Activated CD8-positive, alpha-beta memory T cell treated with anti-CD3 and anti-CD28 coated beads for 1 hour (primary cell): ENCODE measurements at places on chromosomes 4 and X.

DNA sequence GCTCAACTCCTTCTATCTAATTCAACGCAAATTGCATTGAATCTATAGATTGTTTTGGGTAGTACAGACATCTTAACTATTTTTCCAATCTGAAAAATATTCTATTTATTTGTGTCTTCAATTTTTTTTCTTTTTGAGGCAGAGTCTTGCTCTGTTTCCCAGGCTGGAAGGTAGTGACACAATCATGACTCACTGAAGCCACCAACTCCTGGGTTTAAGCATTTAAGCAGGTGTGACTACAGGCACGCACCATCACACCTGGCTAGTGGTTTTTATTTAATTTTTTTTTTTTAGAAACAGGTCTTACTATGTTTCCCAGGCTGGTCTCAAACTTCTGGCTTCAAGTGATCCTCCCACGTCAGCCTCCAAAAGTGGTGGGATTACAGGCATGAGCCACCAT, 98.3 kb downstream of the GK start:
- DNase-seq, result no peak

DNA sequence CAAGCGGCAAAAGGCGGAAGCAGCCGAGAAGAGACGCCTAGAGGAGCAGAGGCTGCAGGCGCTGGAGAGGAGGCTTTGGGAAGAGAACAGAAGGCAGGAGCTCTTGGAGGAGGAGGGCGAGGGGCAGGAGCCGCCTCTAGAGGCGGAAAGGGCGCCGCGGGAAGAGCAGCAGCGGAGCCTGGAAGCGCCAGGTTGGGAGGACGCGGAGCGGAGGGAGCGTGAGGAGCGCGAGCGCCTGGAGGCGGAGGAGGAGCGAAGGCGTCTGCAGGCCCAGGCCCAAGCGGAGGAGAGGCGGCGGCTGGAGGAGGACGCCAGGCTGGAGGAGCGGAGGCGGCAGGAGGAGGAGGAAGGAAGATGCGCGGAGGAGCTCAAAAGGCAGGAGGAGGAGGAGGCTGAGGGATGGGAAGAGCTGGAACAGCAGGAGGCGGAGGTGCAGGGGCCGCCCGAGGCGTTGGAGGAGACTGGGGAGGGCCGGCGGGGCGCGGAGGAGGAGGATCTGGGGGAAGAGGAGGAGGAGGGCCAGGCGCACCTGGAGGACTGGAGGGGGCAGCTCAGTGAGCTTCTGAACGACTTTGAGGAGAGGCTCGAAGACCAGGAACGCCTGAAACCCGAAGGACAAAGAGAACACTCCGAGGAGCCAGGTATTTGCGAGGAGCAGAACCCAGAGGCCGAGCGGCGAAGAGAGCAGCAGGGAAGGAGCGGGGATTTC, 72.9 kb downstream of the AASDH start:
- DNase-seq, result no peak

GRCh38 chr4:17027495-17027894, 129.1 kb upstream of the LDB2 start:
- no peak for DNase-seq

DNA sequence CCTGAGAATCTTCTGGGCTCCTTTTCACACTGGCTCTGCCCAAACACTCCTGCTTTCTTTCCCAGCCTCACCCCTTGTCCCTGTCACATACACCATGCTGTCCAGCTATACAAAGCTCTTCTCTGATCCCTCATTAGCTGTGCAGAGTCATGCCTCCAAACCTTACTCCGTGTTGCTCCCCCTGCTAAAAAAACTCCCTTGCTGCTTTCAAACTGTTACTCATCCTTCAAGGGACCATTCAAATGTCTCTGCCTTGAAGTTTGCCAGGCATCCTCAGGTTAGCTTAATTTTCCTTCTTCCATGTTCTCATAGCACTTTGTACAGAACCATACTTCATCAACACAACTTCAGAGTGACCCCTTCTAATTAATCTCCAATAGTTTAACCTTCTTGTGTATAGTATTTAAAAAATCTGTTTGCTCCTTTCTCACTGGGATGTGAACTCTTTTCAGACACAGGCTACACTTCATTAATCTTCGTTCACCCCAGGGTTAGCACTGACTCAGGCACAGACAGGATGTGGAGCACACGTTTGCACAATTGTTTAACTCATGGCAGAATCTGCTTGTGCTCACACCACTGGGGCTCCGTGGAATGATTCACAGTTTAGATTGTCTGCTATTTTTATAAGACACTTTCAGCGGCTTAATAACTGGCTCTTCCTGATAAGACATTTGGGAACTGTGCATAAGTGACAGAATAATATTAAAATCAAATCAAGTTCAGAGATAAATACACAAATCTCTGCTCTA, 21.4 kb upstream of the SEL1L3 start:
- no peak for DNase-seq

DNA sequence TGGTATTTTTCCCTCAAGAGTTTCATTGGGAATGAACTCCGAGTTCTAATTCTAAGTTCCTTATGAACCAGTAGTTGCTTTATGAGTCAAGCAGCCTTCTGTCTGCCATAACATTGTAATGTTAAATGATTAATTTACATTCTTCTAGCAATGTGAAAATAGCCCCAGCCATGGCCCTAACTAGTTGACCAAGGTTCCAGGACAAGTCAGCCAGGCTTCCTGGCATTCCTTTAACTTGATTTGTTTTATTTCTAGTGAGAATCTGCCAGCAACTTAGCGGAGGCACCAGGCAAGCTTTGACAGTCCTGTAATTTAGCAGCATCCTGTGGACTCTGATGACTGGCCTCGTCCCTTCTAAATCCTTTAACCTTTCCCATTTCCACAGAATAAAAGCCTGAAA, 69.0 kb downstream of the GLRA2 start:
- no peak for DNase-seq

GRCh38 chrX:10534611-10535010, 85.8 kb downstream of the MID1 start:
- DNase-seq, result no peak

- DNase-seq, result no peak
Observed at GRCh38 chr4:65645185-65645584, 25.1 kb downstream of the EPHA5 start.

DNA sequence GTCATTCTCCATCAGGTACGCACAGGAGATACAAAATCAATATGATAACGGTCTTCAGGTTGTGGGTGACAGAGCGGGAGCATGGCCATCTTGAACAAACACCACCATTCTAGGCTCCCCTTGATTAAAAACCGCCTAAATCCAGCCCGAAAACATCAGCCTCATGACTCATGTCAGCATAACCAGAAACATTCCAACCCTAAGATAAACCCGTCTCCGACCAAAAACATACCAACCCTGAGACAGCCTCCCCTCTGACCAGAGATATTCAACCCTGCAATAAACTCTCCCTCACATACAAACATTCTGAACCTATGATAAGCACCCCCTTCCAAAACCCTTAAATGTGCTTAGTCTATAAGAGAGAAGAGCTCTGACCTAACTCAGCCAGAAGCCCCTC, 157.9 kb downstream of the DHRSX start:
- DNase-seq, result no peak

GRCh38 chr4:159400558-159401225, 297.8 kb downstream of the RAPGEF2 start:
- no peak for DNase-seq

DNA sequence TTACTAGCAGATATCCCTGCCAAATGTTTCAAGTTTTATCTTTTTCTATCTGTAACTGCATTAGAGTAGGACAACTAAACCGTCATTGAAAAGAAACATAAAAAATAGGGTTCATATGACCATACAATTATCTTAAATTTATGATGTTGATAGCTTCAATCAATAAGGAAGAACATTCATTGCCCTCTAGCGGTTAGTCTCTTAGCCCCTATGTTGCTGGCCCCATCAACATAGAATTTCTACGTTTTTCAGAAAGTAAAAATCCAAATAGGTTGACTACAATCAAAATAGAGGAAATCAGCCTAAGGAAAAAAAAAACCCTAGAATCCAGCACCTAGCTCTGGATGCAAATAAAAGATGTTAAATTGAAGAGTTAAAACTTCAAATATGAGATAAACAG, 225.1 kb upstream of the ITM2A start:
- no peak for DNase-seq

DNA sequence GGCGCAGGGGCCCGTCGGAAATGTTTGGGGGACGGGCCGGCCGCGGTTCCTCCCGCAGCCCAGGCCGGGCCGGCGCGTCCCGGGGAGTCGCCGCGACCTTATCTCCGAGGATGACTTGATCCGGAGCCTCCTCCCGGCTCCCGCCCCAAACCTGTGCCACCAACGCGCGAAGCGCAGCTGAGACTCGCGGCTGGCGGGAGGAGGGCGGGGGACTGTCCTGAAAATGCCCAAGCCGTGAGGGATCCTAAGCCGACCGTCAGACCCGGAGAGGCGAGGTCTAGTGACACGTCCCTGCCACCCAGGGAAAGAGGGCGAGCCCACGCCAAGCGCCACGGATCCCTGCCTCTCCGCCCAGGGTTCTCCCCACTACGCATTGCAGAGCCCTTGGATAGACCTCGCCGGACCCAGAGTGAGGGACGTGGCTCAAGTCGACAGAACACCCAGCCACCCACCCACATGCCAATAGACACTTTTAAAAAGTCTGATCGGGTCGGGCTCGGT, 26.9 kb downstream of the UTP14A start:
- no peak for DNase-seq

DNA sequence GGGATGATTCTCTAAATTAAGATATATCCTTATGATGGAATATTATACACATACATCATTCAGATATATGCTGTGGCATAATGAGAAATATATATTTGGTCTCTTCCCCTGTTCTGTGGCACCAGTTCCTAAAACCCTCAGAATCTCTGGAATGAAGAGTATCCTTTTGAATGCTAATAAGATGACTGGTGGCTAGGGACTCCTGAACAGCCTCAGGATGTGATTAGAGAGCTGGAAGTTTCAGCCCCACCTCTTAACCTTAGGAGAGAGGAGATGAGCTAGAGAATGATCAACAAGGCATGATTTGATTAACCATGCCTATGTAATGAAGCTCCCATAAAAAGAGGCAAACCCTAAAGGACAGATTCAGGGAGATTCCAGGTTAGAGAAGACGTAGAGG, 632.0 kb downstream of the IQCM start:
- no peak for DNase-seq

DNA sequence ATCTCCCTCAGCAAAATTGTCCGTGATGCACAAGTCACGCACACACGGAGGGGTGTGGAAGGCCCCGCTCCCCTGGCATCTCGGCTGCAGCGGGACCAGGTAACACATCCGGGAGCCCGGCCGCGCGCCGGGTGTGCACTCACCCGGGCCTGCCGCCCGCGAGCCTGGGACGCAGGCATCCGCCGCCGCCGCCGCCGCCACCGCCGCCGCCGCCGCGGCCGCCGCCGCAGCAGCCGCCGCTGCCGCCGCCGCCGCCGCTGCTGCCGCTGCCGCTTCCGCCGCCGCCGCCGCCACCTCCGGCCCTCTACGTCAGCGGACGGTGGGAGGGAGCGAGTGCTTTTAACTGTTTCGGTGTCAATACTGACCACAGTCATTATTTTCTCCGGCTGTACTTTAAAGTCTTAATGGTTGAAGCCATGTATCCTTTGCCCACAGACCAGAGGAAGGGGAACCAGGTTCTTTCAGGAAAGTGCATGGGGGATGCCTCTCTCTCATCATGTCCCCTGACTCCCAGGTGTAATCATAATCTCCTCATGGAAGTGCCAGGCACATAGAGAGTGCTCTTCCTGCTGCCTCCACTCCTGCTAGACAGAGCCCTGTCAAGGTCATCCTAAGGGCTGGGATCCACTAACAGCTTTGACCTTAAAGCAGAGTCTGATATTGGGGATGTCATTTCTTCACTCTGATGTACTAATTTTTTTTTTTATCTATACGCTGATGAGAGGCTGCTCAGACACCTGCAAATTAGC, 38.0 kb downstream of the MAGEE2 start:
- no peak for DNase-seq

GRCh38 chrX:93420525-93421082, 252.8 kb downstream of the NAP1L3 start:
- no peak for DNase-seq

GRCh38 chr4:123871341-123871740, 474.7 kb downstream of the SPRY1 start:
- DNase-seq, result no peak

- no peak for DNase-seq
Observed at GRCh38 chr4:6471307-6472007, 957 bp downstream of the PPP2R2C start.

- no peak for DNase-seq
Observed at GRCh38 chrX:123871309-123871708, 11.5 kb downstream of the XIAP start.
